ENCODE measurements at places on chromosomes 2 and 18. TPM values are rescaled to one million over a fixed set of nuclear protein-coding genes. Genes with fewer than 3 reads are reported as not detected.

Gene NEB
- total RNA-seq = under 0.01 TPM

Gene SLC4A3
- total RNA-seq = 6.3 TPM

Gene GCG
- total RNA-seq = not detected

Gene TMEM237
- 35.0 TPM for total RNA-seq

Gene PRKAG3
- not detected for total RNA-seq

Gene MAPK4
- 0.16 TPM for total RNA-seq

Gene ZAP70
- total RNA-seq = not detected

Gene CFC1
- total RNA-seq = not detected

Gene EVX2
- total RNA-seq = not detected

Gene PLCD4
- total RNA-seq = 1.3 TPM

Gene APOB
- total RNA-seq = under 0.01 TPM

Gene SOWAHC
- 11.2 TPM for total RNA-seq

Gene FSHR
- total RNA-seq = not detected

Data from cardiac atrium fibroblast (primary cell).